ENCODE measurements at places on chromosomes 2 and 18. TPM values are rescaled to one million over a fixed set of nuclear protein-coding genes. Genes with fewer than 3 reads are reported as not detected.

GRCh38 chr2:43225788-43226557 lies 433 bp downstream of the ZFP36L2 start:
- no peak for DNase-seq

DNA sequence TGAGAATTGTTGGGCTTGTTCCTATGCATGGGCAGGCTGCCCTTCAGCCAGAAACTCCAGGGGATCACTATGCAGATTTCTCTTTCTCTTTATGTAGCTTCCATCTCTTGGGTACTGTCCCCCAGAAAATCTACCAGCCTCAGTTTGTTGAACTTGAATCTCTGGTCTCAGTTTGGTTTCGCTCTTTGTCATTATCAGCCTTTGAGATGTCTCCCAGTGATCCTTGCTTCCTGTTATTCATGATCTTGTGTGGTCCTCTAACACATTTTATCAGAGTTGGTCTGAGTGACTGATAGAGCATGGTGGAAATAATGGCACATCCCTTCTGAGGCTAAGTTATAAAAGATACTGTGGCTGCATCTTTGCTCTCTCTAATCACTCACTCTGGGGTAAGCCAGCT lies 7.8 kb downstream of the TMEM87B start:
- no peak for DNase-seq

ALLC gene
- not detected for total RNA-seq

GRCh38 chr18:47901624-47902362 lies 28.7 kb downstream of the SMAD2 start:
- DNase-seq = no peak

ALK gene
- total RNA-seq = not detected
